ENCODE measurements at places on chromosomes 12 and 14.

DNA sequence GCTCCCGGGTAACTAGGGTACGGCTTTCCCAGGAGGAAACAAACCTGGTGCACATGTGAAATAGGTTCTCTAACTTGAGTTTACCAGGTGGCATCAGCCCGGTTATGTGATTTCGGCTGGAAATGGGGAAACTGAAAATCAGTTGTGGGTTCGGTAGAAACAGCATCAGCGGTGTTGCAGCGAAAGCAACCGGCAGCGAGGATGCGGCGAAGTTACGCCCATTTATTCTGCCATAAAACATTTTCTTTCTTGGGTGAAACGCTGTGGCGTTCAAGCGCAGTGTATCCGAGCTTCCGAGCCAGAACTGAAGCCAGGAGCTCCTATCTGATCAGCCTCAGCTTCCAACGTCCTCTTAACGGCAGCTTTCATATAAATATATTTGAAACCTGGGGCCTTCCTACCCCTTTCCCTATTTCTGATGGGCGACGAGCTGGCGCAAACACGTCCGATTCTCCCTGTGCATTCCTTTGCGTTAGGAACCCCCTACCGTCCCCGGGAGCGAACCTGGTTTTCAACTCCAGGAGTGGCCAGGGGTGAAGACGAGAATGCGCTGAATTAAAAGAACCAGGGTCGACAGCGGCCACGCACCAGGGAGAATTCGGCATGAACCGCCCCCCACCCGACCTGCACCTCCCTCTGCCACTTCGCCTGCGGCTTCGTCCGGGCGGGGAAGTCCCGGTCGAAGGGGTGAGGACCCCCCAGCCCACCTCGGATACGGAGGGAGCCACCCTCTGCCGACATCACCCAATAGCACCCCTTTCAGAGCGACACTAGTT, 1.6 kb downstream of the DPF3 start:
- peak; percentile 39 for DNase-seq

DNA sequence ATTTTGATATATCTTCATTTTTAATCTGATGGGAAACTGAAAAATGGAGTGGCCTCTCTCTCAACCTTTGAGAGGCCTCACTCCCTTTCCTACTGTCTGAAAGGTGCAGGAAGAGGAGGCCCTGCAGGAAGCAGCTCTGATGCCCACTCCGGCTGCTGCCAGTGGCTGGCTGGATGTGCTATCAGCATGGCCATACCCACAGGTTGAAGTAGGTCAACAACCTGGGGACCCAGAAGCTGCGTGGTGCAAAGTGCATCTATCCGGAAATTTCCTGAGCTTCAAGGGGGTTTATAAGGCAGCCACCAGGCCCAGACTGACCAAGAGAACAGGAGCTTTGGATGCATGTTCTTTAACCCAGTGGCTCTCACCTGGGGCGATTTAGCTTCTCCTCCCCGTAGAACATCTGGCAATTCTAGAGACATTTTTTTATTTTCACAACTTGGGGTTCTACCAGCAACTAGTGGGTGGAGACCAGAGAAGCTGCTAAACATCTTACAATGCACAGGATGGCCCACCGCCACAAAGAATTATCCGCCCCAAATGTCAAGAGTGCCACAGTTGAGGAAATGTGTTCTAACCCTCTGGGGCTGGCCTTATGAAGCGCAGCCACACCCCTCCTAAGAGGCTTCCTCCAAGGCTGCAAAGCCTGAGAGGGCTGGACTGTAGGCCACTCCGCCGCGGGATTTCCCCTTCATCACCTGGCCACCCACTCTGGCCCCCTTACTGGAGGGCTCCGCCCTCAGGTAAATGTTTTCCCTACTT, 8.2 kb upstream of the BATF start:
- no peak for DNase-seq

- DNase-seq, result peak; percentile 48
Measured at GRCh38 chr12:1117970-1118563, 127.0 kb downstream of the ERC1 start.

- no peak for DNase-seq
Measured at GRCh38 chr14:76235628-76236027, 83.9 kb downstream of the GPATCH2L start.

DNA sequence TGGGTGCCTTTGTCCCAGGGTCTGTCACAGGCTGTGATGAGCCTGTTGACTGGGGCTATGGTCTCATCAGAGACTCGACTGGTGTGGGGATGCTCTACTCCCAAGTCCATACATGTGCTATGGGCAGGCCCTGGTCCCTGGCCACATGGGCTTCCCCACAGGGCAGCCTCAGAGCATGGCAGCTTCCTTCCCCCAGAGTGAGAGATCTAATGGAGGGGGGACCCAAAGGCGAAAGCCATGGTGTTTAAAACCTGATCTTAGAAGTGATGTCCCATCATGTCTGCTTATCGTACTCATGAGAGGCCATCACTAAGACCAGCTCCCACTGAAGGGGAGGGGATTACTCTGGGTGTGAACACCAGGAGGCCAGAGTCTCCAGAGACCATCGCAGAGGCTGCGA, 279.0 kb upstream of the RTL1 start:
- DNase-seq, result no peak

- DNase-seq, result no peak
Measured at GRCh38 chr14:52738409-52738808, 8.4 kb downstream of the STYX start.
